ENCODE measurements at places on chromosomes 13 and 19.

DNA sequence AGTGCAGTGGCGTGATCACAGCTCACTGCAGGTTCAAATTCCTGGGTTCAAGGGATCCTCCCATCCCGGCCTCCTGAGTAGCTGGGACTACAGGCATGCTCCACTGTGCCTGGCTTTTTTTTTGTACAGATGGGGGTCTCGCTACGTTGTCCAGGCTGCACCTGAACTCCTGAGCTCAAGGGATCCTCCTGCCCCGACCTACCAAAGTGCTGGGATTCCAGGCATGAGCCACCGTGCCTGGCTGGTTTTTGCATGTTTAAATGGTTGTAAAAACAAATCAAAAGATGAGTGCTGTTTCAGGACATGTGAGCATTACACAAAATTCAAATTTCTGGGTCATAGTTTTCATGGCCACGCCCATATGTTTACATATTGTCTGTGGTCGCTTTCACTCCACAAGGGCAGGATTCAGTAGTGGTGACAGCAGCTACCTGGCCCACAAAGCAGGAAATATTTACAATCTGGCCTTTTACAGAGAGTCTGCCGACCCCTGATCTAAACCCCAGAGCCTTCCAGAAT lies 5.3 kb downstream of the MATK start:
- peaks cover 59% of the 10 kb centered on the region for H3K27me3 ChIP-seq
- H3K36me3 ChIP-seq, result no peaks in the 10 kb centered on the region
- H3K4me1 ChIP-seq, result no peaks in the 10 kb centered on the region
- no peak for DNase-seq

DNA sequence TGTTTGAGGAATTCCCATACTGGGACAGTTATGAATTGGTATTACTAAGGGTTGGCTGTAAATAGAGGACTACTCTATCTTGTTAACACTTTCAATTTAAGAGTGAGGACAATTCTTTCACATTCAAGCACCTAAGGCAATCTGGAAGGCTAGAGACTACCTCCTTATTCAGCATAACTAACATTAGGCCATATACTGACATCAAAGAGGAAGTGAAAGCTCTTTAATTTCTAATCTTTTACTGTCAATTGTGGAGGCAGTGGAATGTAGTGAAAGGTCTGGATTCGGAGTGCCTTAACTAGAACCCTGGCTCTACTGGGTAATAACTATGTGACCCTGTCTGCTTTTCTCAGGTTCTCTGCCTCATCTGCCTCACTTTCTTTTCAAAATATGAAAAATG lies 134.0 kb downstream of the UFM1 start:
- peak; percentile 34 for DNase-seq
- H3K27me3 ChIP-seq, result no peaks in the 10 kb centered on the region
- no peaks in the 10 kb centered on the region for H3K4me1 ChIP-seq

DNA sequence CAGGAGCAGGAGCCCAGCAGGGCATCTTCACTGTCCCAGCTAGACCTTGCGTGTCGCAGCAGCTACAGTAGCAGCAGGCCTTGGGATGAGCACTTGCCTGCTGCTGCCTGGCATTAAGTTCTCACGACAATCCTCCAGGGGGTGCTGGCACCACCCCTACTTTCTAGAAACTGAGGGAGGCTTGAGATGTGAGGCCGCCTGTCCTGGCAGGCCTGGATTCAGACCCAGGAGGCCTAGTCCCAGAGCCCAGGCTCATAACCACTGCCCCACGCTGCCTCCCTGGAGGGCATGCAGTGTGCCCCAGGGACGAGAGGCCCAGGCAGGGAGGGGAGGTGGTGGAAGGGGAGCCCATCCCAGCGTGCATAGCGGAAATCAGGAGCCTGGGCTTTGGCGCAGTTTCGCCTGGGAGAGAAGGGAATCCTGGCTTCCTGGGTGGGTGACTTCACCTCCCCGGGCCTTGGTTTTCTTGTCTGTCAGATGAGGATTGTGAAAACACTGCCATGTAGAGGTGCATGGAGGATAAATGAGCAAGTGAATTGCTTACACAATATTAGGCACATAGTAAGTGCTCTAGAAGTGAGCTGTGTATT lies 26.1 kb downstream of the PPP5C start:
- no peak overlapping the region for H3K27ac ChIP-seq
- no peak for DNase-seq
- no peak overlapping the region for H3K4me3 ChIP-seq
- no peaks in the 10 kb centered on the region for H3K36me3 ChIP-seq
- H3K27me3 ChIP-seq, result no peaks in the 10 kb centered on the region
- no peaks in the 10 kb centered on the region for H3K4me1 ChIP-seq

GRCh38 chr13:47327861-47328260 lies 431.0 kb upstream of the HTR2A start:
- H3K36me3 ChIP-seq, result no peaks in the 10 kb centered on the region
- no peak overlapping the region for H3K4me3 ChIP-seq
- no peak for DNase-seq
- H3K27me3 ChIP-seq, result no peaks in the 10 kb centered on the region
- H3K27ac ChIP-seq, result no peak overlapping the region

- no peaks in the 10 kb centered on the region for H3K27me3 ChIP-seq
- H3K36me3 ChIP-seq, result no peaks in the 10 kb centered on the region
- H3K4me3 ChIP-seq, result no peak overlapping the region
- no peak overlapping the region for H3K27ac ChIP-seq
- DNase-seq, result peak; percentile 61
- H3K4me1 ChIP-seq, result peaks cover 5% of the 10 kb centered on the region
Observed at GRCh38 chr13:108326309-108326708, 56.8 kb downstream of the TNFSF13B start.

DNA sequence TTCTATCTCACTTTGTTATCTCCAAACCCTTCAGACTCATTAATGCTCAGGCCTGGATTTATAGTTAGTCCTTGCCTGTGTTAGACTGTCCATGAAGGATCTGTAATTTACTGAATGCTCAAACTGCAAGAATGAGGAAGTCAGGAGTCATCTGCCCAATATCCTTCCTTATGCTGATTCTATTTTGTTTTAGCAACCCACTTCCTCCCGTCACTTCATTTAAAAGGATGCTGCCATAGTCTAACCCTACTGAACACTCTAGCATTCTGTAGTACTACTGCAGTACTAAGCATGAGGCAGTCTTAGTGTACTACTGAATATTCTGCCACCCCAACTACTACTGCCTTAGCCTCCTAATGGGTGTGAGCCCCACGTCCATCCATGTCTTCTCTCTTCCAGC lies 1.5 kb downstream of the FCAR start:
- no peak overlapping the region for H3K27ac ChIP-seq
- no peaks in the 10 kb centered on the region for H3K4me1 ChIP-seq
- H3K36me3 ChIP-seq, result no peaks in the 10 kb centered on the region
- peaks cover 94% of the 10 kb centered on the region for H3K27me3 ChIP-seq
- no peak for DNase-seq
- H3K4me3 ChIP-seq, result no peak overlapping the region

GRCh38 chr13:37226971-37227370 lies 121.5 kb upstream of the CSNK1A1L start:
- H3K4me3 ChIP-seq, result no peak overlapping the region
- H3K27ac ChIP-seq, result no peak overlapping the region
- no peak for DNase-seq
- no peaks in the 10 kb centered on the region for H3K27me3 ChIP-seq
- H3K4me1 ChIP-seq, result no peaks in the 10 kb centered on the region

GRCh38 chr13:94947965-94948371 lies 235.6 kb upstream of the SOX21 start:
- no peaks in the 10 kb centered on the region for H3K27me3 ChIP-seq
- no peak for DNase-seq
- no peaks in the 10 kb centered on the region for H3K36me3 ChIP-seq

GRCh38 chr13:113427562-113428468 lies 25.5 kb downstream of the ADPRHL1 start:
- peak; percentile 31 for DNase-seq
- peaks cover 28% of the 10 kb centered on the region for H3K4me1 ChIP-seq
- H3K27me3 ChIP-seq, result peaks cover 29% of the 10 kb centered on the region
- H3K4me3 ChIP-seq, result no peak overlapping the region

DNA sequence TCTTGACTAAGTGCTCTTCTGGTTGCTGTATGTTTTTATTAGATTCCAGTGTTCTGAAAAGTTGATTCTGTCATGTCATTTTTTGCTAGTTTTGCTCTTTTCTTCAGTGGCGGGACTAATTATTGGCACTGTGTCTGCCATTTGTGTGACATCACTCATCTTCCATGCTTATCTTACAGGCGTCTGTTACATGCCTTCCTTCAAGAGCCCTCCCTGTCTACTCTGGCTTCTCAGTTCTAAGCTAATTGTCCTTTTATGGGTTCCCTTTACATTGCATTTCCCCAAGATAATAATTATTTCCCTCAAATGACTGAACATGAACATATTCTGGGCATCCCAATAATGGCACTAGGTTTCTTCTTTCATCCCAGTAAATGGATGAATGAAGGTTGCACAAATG lies 459.1 kb downstream of the DCT start:
- H3K27ac ChIP-seq, result no peak overlapping the region
- H3K4me3 ChIP-seq, result no peak overlapping the region
- H3K36me3 ChIP-seq, result no peaks in the 10 kb centered on the region
- no peaks in the 10 kb centered on the region for H3K4me1 ChIP-seq

DNA sequence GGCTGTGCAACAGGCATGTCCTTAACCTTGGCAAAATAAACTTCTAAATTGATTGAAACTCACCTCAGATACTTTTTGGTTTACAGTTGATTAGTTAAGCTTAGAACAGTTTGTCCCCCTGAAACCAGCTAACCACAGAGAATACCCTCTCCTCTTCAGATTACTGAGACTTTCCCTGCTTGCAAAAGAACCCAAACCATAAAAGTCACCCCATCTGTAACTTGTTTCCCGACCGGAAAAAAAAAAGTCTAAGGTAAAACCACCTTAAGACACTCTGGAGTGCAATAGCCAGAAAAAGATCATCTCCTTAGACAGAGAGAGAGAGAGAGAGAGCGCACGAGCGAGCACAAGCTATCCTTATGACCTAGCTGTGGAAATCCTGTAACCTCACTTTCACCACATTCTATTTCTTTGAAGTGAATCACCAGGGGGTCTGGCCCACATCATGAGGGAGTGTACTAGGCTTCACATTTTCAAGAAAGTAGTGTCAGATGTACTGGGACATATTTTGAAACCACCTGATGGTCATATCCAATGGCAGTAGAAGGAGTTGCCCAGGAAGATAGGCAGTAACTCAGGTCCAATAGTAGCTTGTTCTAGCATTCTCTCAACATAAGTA lies 11.1 kb upstream of the GTF2F2 start:
- no peak overlapping the region for H3K27ac ChIP-seq
- H3K27me3 ChIP-seq, result no peaks in the 10 kb centered on the region
- no peak for DNase-seq
- H3K4me1 ChIP-seq, result no peaks in the 10 kb centered on the region
- no peaks in the 10 kb centered on the region for H3K36me3 ChIP-seq
- no peak overlapping the region for H3K4me3 ChIP-seq

Data from MM.1S (cell line).